M059J (cell line): ENCODE measurements at places on chromosomes 5 and 9. TPM values are rescaled to one million over a fixed set of nuclear protein-coding genes. Genes with fewer than 3 reads are reported as not detected.

GRXCR2 gene
- total RNA-seq = not detected in 2 replicates

- DNase-seq = peak; percentile 2
Observed at GRCh38 chr5:110150199-110150598, 460.5 kb downstream of the MAN2A1 start.

- peak; percentile 40 for DNase-seq
Observed at GRCh38 chr5:81140943-81141342, 92.2 kb upstream of the CKMT2 start.

SVEP1 gene
- total RNA-seq = 1.2 and 1.5 TPM in 2 replicates

PLAC8L1 gene
- total RNA-seq = not detected in 2 replicates

DNA sequence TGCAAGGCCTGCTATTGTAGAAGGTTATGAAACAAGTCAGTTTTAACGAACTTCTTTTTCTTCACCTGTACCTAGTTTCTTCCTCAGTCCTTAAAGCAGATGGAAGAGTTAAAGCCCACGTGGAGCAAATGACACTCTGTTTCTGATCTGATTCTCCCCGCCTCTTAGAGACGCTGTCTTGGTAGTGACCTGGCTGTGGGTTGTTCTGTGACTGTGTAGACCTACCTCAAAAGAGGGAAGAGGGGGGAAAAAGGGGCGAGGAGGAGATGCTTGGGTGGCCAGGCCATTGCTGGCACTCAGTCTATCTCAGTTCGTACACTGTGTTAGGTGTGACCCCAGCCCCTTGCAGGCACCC is 610 bp downstream of the GFRA3 start:
- DNase-seq = no peak

SLC6A18 gene
- total RNA-seq = not detected in 2 replicates

- no peak for DNase-seq
Observed at GRCh38 chr5:151630088-151630487, 39.0 kb upstream of the FAT2 start.

DNA sequence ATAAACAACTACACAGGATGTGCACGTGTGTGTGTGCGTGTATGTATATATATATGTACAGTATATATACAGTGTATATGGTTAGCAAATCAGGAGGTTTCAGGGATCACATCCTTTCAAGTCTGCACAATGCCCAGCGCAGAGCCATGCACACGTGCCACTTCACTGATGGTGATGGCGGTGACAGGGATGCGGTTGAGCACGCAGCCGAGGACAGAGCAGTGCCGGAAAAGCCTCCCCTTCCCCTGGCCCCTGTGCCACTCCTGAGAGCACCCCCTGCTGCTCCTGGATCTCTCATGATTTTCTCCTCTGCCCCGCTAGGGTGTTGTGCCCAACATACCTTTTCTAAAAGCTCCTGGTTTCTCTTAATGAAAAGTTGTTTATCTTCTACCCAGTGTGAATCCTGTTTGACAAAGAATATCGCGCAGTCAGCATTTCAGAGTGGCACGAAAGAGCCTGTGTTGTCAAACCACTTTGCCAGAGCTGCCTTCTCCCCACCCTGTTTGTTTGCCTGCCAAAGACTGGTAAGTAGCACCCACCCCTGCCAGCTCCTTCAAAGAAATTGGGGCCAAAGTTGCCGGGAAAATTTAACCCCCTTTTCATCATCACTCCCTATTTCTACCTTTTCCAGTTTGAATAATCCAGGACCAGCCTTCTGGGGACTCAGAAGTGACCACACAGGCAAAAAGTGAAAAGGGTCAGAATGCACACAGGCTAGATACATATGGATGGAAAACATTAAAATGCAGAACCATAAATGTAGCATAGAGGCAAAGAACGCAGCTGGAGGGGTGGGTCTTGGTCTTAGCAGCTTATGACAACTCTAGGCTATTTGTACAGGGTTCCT is 126.2 kb upstream of the DPYSL3 start:
- no peak for DNase-seq

DNA sequence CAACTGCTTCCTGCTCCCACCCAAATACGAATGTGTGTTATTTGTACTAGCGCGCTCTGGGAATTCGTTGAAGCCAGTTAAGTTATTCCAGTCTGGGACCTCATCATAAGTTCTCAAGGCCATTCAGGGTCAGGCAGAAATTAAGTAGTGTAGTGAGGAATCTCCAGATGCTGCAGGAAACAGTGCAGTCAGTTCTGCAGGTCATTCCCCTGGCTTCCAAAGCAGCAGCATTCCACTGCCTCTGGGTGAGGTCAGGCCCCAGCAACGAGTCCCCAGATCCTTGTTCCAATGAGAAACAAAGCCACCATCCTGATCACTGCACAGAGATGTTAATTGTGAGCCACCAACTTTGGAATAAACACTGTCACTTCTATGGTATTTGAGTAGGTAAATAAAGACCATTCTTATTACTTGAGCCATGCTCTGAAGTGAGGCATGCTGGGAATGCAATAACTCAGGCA is 33.1 kb downstream of the SVEP1 start:
- peak; percentile 33 for DNase-seq

GRCh38 chr5:174378121-174378874 is 332.8 kb downstream of the NSG2 start:
- no peak for DNase-seq

PCA3 gene
- not detected in 2 replicates for total RNA-seq

DNA sequence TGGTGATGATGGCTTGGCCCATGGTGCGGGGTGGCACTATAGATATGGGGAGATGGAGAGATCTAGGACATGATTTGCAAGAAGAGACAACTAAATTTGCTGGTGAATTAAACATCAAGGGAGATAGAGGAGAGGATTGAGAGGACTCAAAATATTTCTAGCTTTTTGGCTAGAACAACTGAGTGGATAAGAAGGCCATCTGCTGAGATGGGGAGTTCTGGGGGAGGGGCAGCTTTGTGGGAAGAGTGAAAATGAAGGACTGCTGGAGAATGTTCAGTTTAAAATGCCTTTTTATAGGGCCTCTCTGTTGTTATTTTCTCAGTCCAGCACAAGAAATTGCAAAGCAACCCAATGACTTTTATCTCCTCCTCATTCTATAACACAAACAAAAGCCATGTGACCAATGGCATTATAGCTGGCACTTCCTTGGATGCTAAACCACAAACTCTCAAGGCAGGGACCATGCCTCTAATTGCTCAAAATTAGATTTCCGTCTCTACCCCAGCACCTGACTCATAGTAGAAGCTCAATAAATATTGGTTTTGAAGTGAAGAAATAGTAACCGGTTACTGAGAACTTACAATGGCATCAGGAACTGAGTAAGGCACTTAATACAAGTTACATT is 29.8 kb downstream of the JAKMIP2 start:
- DNase-seq = peak; percentile 58

GRCh38 chr9:114221706-114222465 is 66.5 kb downstream of the COL27A1 start:
- peak; percentile 48 for DNase-seq

- DNase-seq = no peak
Observed at GRCh38 chr5:148388696-148389095, 4.9 kb downstream of the FBXO38 start.

GRCh38 chr5:66629446-66629845 is 33.3 kb downstream of the MAST4 start:
- DNase-seq = no peak

- DNase-seq = peak; percentile 16
Observed at GRCh38 chr5:41695920-41696582, 174.2 kb downstream of the OXCT1 start.

- peak; percentile 64 for DNase-seq
Observed at GRCh38 chr9:94140791-94141790, 56.8 kb downstream of the PTPDC1 start.

GRCh38 chr5:111668477-111669414 is 88.2 kb downstream of the NREP start:
- DNase-seq = peak; percentile 30

DNA sequence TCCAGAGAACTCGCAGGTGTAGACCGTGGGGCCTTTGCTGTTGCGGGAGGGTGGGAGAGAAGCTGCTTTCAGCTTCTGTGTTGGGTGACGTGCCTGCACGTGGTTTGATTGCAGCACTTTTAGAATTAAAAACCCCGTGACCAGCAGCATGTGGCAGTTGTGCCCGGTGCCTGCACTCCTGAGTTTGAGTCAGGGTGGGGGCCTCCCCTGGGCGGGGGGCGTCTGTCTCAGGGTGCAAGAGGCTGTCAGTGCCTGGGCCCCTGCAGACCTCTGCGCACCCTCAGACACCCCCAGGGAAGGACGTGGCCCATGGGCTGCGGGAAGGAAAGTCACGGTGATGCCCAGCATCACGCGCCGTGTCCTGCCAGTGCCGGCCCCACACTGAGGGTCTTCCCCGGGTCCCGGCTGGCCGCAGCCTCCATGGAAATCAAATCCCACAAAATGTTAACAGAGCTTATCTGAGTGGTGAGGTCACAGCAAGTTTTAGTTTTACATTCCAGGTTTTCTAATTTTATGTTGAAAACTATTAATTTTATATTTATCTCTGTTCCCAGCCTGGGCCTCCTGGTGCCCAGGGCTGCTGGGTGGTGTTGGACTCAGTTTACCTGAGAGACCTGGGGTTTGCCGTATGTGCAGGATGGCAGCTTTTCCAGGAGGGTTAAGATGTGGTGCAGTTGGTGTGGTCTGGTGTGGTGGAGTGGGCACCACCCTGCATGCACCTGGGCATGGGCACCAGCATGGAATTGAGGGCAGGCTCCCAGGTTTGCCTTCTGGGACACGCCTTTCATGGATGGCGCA is 33.3 kb downstream of the AHRR start:
- DNase-seq = no peak

GRCh38 chr9:127679506-127679905 is 27.3 kb upstream of the CFAP157 start:
- no peak for DNase-seq

- no peak for DNase-seq
Observed at GRCh38 chr5:53962306-53962705, 348.1 kb downstream of the ARL15 start.

GRCh38 chr5:159819591-159820411 is 96.5 kb upstream of the ADRA1B start:
- DNase-seq = peak; percentile 45

LRRC19 gene
- not detected in 2 replicates for total RNA-seq

DNA sequence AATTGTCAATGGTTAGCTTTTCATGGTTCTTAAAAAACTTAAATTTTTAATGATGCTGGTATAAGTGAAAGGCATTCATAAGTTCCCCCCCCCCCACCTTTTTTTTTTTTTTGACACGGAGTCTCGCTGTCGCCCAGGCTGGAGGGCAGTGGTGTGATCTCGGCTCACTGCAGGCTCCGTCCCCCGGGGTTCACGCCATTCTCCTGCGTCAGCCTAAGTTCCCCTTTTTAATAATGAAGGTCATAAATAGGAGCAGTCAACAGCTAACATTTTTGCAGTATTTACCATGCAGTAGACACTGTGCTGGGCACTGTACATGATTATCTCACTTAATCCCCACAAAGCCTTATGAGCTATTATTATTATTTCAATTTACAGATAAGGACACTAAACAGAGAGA is 556.3 kb downstream of the PDE4D start:
- DNase-seq = no peak

- DNase-seq = no peak
Observed at GRCh38 chr9:88923653-88924288, 67.5 kb upstream of the S1PR3 start.

- DNase-seq = peak; percentile 76
Observed at GRCh38 chr5:121668635-121669034, 183.0 kb upstream of the FTMT start.

HEMGN gene
- not detected in 2 replicates for total RNA-seq

DNA sequence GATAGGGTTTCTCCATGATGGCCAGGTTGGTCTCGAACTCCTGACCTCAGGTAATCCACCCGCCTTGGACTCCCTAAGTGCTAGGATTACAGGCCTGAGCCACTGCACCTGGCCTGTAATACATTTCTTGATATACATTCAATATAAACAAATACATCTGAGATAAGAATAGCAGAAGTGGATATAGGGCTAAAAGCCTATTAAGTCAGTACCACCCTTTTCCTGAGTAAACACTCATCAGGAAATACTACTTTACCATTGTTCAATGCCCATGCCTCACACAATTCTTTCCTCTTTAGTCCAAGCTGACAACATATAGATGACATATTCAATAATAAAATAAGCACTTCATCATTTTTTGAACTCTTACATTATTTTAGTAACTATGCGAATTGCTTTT is 64.8 kb downstream of the MRPS27 start:
- DNase-seq = no peak

LCN9 gene
- total RNA-seq = not detected in 2 replicates

DNA sequence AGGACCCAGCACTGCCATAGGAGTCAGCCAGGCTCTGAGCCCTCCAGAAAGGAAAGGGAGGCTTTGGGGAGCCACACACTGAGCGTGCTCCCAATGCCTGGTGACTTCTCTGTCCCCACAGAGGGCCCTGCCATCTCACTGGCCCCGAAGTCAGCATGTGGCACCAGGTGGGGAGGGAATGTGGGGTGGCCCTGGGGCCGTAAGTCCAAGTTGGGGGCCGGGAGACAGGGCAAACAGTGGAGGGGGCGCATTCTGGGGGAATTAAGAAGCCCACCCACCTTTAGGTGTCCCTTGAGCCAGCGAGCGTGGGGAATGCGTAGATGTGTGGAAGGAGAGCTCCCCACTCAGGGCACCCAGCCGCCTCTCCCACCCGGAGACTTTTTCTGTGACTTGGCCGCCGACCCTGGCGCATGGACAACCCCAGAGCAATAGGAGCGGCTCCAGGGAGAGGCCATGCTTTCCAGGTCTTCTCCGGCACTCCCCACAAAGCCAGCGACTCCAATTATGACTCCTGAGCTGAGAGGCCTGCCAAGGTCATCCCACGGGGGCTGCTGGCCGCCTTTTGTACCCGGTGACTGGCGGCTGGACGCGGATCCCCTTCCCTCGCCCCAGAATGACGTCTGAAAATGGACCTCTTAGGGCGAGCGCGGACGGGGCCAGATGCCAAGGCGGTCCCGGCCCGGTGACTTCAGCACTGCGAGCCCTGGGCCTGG is 9.8 kb downstream of the IRX1 start:
- DNase-seq = no peak

GRCh38 chr9:72733895-72734294 is 212.5 kb downstream of the TMC1 start:
- DNase-seq = no peak

SEMA6A gene
- total RNA-seq = not detected in 2 replicates

DNA sequence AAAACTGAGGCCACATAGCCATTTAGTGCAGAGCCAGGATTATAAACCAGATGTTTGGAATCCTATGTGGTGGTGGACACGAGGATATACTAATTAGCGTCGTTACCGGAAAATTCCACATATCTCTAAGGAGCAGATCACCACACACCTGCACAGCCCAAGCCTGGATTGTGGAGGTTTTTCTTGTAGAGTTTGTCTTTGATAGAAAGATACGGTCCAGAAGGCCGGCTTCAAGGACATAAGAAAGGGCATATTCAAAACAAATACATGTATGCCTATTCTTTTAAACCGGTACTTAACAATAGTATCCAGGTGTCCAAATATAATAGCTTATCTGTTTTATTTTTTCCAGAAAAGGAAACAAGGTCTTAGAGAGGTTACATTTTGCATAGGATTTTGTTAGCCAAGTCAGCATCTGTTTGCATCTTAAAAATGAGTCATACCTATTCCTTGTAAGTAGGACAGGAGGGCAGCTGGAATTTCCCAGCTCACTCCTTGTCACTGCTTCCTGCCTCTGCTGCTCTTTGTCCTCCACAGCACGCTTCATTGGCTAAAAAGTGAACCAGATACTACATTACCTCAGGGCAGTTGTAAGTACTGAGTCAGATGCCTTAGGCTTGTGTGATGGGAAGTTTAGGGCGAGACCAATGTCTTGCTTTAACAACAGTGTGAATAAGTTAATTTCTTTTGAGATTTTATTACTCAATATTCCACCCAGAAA is 3.6 kb downstream of the TMC1 start:
- DNase-seq = peak; percentile 100
